ENCODE measurements at places on chromosomes 3 and 15.

DNA sequence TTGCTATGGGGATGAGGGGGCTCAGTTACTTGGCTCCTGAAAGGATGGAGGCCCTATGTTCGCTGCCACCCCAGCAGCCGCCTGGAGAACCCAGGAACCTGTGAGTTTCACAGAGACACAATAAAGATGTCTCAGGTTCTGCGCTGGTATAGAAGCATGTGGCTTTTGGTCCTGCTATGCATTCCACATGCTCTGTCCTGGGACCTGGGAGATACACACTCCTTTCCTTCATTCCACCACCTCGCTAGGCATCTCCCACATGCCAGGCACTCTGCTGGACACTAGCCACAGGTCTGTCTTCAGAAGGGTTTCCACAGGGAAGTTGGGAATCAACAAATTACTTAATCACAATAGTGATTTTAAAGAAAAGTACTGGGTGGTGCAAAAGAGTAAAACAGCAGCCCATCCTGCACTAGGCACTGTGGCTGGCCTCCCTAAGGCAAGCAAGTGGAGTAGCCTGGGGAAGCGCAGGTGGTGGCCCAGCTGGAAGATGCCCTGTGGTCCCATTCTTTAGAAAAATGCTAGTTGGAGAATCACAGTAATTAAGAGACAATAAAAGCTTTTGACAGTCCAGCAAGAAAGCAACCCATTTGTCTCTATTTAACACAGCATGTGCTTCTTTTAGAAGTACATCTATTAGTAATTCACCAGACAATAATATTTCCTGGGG, 408.9 kb upstream of the WNT5A start:
- DNase-seq = peak; percentile 20

DNA sequence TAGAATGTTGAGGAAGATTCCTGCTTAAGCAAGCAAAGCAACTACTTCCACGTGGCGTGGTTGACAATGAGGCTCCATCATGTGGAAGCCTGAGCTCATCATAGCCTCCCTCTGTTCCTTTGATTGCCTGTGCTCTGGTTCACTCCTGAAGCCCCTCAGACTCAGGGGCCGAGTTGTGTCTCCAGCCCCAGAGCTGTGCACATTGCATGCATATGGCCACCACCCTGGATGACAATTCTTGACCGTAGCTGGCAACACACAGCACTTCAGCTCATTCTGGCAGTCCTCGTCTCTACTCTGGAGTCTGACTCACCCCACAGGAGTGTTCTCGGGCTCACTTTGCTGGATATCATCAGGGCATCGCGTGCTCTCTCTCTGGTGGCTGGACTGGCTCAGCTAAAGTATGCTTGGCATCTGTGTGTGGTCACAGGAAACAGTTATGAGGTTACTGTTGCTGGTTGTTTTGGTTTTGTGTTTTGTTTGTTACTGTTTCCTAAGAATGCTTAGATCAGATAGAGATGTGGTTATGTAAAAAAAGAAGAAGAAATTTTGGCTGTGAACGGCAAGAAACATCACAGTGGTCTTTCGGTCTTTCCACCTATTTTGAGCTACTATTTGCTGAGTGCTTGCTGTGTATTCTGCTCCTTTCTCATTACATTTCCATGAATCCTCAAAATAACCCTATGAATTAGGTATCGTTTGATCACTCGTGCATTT, 41.6 kb upstream of the MRPS22 start:
- DNase-seq = no peak

DNA sequence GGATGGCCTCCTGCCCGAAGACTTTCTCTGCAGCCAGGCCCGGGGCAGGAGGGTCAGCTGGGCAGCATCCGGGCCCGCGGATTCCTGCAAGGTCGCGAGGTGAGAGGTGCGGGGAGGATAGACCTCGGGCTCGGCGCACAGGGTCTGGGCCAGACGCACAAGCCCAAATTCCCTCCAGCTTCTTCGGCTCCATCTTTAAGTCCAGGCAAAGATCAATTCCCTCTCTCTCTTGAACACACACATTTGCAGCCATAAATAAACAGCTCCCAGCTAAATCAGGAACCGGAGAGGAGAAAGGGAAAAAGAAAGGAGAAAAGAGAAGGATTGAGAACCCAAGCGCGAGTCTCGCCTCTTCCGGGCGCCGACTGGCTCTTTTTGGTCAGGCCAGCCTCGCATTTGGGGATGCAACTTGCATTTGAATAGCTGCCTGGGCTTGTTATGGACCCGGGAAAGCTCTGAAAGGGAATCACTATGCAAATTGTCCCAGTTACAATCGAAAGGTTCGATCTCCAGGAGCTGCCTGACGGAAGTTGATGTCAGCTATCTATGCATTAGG, 14.5 kb upstream of the ONECUT1 start:
- DNase-seq = no peak

DNA sequence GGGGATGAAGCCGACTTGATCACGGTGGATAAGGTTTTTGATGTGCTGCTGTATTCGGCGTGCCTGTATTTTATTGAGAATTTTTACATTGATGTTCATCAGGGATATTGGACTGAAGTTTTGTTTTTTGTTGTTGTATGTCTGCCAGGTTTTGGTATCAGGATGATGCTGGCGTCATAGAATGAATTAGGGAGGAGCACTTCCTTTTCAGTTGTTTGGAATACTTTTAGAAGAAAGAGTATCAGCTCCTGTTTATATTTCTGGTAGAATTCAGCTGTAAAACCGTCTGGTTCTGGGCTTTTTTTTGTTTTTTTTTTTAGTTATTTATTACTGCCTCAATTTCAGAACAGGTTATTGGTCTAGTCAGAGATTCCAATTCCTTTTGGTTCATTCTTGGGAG, 93.7 kb downstream of the SLC25A26 start:
- DNase-seq = no peak

DNA sequence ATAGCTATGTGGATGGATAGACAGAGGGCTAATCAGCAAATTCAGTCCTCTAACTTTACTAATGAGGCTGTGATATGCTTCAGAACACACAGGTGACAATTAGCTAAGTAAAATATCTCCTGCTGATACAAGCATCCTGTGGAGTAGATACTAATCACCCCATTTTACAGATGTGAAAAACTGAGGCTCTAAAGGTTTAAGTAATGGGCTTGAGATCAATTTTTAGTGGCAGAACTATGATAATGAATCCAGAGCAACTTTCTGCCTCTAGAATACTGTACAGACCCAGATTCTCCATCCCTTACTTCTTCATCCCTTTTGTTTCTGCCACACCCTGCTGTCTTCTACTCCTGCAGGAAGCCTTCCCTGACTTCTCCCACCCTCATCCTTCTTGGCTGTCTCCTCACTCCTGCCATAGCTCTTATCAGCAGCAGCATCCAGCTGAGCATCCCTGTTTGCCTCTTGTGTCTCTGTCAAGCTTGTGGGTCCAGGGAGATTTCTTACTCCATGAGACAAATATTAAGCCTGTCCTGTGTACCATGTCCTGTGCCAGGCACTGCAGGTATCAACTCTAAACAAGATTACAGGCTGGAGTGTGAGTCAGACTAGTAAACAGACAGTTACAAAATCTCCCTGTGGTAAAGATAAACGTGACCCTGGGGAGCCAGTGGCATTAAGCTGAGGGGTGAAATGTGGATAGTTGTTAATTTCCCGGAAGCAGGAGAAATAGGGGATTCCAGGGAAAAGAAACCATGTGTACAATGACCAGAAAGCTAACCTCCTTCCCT, 39.2 kb downstream of the SLC6A11 start:
- DNase-seq = no peak

DNA sequence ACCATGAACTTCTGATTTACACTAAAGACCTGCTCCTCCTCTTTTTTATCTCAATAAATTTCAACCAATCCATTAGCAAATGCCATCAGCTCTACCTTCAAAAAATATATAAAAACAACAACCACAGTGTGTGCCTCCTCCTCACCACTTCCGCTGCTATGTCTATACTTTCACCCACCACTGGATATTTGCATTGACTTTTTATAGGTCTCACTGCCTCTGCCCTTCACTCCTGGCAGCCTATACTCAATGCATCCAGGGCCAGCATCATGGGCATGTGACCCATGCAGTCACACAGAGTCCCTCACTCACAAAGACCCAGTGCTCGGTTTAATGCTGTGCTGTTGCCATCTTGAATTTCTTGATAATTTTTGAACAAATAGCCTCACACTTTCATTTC, 53.5 kb upstream of the CCDC54 start:
- no peak for DNase-seq

GRCh38 chr15:55587321-55588069, 650 bp downstream of the PYGO1 start:
- peak; percentile 67 for DNase-seq

DNA sequence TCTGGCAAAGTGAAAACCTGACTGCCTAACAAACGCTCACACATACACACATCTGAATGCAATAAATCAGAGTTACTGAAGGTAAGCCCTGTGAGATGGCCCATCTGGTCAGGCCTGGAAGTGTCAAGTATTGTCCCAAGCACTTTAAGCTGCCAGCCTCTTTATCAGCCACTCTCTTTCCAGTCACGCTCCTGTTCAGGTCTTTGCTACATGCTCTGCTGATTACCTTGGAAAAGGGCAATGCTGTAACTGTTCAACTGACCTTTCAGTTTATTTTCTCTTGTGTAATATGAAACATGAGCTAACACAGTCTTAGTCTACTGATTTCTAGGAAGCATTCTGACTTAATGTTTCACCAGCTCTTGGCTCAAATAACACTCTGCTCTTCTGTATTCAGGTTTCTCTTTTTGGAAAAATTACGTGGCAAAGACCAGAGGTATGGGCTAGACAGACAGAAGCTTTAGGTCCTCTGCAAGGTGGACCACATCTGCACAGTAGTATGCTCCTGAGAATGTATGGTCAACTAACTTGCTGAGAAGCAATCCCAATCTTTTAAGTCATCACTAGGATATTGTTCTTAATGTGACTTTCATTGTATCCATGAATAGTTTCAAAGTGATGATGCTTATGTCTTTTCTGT, 44.5 kb downstream of the GBE1 start:
- no peak for DNase-seq

DNA sequence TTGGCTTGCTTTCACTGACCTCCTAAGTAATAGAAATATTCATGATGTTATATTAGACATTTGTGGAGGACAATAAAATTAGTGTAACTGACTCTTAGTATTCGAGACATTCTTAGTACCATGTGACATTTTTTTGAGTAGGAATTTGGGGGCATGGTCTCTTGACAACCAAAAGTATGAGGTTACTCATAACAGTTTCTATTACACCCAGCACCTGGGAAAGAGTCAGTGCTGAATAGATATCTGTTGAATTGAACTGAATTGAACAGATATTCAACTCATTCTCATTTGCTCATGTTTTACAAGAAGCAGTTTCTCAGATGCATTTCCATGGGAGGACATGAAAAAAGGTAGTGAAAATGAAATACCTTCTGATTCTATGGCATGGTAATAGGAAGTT, 84.4 kb downstream of the CMSS1 start:
- DNase-seq = no peak

DNA sequence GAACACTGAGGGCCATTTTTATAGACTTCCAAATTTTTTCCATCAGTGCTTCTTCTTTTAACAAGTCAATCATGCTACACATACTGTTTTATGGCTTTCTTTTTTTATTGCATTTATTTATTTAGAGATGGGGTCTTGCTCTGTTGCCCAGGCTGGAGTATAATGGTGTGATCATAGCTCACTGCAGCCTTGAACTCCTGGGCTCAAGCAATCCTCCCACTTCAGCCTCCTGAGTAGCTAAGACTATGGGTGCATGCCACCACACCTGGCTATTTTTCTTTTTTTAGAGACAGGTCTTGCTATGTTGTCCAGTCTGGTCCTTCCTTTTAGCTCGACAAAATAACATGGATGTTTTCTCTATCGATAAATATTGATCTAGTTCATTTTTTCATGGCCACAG, 425.8 kb upstream of the WNT5A start:
- DNase-seq = no peak

DNA sequence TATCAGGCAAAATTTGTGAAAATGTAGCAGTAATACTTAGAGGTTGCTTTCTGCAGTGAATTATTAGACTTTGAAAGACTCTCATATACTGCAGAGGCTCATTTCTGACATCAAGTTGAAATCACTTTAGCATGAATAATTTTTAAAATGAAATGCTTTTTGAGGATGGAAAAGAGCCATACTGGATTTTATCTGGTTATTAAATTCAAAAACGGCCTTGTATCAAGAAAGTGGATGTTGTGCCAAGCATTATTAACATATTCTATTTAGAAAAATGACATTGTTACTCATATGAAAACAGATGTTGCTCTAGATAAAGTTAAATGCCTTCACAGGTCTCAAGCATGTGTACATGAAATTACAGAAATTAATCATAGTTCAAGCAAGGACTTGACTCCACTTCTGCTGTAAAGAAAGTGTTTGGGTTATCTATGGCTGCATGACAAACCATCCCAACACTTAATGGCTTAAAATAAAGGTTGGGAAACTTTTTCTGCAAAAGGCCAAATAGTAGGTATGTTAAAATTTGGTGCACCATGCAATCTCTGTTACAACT, 64.5 kb upstream of the ZNF280D start:
- DNase-seq = no peak

DNA sequence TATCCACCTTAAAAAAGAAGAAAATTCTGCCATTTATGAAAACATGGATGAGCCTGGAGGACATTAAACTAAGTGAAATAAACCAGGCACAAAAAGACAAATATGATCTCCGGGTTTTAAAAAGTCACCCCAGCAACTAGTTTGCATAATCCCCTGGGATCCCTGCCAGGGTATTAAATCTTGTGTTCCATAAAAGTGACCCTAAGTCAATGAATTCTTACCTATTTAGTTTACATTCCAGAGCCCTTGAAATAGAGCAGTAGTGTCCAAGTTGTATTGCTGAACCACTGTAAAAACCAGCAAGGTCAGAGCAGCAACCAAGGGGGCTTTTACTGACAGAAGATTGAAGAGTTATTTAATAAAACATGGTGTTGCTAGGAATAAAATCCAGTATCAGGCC, 716.8 kb upstream of the BCHE start:
- peak; percentile 74 for DNase-seq

DNA sequence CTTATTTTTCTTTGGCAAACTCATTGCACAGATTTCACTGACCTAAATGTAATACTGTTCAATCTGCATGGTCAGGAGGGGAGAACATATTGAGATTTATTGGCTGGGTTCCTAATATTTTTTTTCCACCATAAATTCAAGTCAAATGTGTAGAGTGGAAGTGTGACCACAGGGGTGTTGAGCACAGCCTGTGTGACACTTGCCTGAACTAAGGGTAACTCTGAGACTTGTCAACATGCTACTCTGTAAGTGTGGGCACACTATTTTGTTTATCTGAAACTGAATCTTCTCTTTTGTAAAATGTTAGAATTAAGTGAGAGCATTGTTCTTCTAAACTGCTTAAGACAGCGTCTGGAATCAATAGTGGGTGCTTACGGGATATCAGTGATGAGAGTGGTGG, 516.2 kb downstream of the GRM7 start:
- DNase-seq = no peak

All from HAP-1 (cell line).